ENCODE measurements at places on chromosomes 7 and 10.
A peak's percentile ranks its signal among the peaks of the same experiment; 100 is the strongest.

DNA sequence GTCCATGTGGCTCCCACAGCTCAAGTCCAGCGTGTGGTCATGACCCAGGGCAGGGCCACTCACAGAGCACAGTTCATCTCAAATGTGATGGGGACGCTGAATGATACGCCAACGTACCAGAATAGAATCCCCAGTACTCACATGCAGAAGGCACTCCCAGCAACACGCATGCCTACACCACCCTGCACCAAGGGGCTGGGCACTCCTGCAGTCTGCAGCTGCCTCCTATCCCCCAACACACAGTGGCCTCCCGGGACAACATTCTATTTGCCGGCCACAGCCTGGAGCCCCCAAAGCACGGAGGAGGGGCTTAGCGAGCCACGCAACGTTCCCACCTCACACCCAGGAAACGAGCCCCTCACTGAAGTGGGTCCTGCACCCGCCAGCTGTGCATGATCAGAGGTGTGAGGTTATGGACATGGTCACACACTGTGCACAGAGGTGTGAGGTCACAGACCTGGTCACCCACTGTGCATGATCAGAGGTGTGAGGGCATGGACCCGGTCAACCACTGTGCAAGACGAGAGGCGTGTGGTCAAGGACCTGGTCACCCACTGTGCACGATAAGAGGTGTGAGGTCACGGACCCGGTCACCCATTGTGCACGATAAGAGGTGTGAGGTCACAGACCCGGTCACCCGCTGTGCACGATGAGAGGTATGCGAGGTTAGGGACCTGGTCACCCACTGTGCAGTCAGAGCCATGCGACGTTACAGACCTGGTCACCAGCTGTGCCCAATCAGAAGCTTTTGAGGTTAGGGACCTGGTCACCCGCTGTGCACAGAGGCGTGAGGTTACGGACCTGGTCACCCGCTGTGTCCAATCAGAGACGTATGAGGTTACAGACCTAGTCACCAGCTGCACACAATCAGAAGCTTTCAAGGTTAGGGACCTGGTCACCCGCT, 182.8 kb downstream of the DIP2C start:
- no peak for DNase-seq

GRCh38 chr10:12097791-12098190, 29.0 kb downstream of the DHTKD1 start:
- no peak for DNase-seq

DNA sequence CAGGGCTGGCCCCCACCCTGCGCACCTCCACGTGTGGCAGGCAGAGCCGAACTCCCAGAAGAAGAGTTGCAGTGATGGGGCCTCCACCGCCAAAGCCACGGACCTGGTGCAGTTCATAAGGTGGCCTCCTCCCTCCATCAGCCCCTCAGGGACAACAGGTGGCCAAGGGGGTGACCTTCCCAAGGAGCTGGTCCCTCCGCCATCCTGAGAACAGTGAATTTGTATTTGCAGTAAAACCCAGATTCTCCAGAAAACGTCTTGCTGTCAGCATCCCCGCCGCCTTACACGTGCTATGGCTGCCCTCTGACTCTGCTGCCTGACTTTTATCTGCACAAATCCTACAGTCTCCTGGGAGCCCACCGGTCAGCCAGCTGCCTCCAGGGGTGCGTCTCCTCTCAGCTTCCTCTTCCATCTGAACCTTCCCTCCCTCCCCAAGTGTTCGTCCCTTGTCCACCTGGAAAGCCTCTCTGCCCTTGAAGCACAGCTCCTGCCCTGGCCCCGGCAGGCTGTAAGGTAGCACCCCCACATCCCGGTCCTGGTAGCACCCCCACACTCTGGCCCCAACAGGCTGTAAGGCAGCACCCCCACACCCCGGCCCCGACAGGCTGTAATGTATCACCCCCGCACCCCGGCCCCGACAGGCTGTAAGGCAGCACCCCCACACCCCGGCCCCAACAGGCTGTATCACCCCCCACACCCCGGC, 311.8 kb downstream of the PTPRN2 start:
- no peak for DNase-seq

GRCh38 chr7:128060018-128060417, 28.8 kb upstream of the LRRC4 start:
- no peak for DNase-seq

DNA sequence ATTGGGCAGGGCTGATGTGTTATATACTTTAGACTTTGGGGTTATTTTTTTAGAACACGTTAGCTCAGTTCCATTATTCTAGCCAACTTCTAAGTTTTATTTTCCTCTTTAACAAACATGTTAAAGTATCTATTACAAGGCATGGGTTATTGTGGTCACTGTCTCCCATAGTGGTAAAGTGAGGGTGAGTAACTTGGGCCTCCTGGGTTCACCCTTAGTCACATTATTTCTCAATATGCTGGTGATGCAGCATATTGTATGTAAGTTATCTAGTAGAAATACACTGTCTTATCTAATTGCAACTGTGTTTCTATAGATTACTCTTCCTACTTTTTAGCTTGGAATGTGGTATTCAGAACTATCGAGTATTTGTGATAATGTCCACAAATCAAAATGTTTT, 65.9 kb downstream of the BBS9 start:
- peak; percentile 86 for DNase-seq

DNA sequence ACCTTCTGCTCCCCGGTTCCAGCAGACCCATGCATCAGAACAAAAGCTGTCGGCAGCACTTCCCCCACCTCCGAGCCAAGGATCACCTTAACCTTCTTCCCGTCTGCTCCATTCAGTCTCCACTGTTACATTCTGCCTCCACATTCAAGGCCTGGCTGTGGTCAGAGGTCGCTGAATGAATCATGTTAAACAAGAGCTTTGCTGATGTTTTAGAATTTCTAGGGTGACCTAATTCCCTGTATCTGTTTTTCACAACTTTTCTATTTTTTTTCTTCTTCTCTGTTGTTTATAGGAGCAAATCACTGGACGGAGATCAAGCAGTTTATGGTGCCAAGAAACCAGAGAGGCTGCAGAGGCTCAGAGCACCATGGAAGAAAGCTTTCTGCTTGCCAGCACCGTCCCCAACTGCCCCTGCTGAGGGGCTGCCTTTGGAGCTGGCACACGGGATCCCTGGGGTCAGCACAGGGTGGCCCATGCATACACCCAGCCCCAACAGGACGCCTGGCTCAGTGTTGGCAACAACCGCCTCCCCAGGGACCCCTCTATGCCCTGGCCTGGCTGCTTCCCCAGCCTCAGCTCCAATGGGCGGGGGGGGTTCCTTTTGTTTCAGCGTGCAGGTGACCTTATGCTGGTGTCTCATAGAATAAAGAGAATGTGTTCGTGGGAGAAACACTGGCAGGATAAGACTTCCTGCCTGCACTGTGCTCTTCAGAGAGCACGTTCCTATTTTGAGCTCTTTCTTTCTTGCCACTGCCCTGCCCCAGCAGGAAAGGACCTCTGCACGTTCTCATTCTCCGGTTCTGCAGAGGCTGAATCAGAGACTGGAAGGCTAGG, 182.7 kb upstream of the LYZL2 start:
- DNase-seq: peak; percentile 93

DNA sequence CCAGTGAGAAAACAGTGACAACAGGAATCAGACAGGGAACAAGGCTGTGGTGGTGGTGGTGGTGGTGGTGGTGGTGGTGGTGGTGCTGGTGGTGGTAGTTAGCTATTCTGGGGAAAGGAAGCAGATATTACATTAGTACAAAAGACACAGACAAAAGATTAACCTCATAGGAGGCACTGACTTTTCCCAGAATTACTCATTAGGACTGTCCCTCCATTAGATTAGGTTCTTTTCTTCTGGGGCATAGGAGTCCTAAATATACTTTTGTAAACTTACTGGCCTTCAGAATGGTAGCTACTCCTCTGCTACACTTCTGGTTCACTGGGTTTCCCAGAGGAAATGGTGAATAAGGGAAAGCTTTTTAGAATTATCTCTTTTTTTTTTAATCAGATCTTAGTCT, 156.6 kb upstream of the SEMA3D start:
- DNase-seq: no peak

- DNase-seq: no peak
Measured at GRCh38 chr7:155361346-155361680, 63.6 kb downstream of the INSIG1 start.

DNA sequence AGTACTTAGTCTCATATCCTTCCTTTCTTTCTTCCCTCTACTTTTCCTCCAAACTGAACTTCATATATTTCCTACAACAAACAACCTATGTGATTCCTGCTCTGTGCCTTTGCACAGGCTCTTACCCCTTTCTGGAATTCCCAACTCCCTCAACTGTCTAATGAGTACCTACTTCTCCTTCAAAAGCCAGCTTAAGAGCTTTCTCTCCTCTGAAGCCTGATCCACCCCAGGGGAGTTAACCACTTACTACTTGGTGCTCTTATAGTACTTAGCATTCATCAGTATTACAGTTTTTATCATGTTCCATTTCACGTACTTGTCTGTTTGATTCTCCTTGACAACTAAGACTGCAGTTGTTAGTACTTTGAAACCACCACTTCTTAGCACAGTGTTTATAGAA, 246.1 kb downstream of the LRRTM3 start:
- DNase-seq: no peak

Measured in fibroblast of gingiva (primary cell).